ENCODE measurements at places on chromosomes 16 and 17. TPM values are rescaled to one million over a fixed set of nuclear protein-coding genes. Genes with fewer than 3 reads are reported as not detected.
A peak's percentile ranks its signal among the peaks of the same experiment; 100 is the strongest.

The TBC1D3I gene
- total RNA-seq: 0.51 TPM

The RHBDF1 gene
- total RNA-seq: 32.9 TPM

The HLF gene
- 0.51 TPM for total RNA-seq

The ADAD2 gene
- total RNA-seq: not detected

The RNF43 gene
- under 0.01 TPM for total RNA-seq

DNA sequence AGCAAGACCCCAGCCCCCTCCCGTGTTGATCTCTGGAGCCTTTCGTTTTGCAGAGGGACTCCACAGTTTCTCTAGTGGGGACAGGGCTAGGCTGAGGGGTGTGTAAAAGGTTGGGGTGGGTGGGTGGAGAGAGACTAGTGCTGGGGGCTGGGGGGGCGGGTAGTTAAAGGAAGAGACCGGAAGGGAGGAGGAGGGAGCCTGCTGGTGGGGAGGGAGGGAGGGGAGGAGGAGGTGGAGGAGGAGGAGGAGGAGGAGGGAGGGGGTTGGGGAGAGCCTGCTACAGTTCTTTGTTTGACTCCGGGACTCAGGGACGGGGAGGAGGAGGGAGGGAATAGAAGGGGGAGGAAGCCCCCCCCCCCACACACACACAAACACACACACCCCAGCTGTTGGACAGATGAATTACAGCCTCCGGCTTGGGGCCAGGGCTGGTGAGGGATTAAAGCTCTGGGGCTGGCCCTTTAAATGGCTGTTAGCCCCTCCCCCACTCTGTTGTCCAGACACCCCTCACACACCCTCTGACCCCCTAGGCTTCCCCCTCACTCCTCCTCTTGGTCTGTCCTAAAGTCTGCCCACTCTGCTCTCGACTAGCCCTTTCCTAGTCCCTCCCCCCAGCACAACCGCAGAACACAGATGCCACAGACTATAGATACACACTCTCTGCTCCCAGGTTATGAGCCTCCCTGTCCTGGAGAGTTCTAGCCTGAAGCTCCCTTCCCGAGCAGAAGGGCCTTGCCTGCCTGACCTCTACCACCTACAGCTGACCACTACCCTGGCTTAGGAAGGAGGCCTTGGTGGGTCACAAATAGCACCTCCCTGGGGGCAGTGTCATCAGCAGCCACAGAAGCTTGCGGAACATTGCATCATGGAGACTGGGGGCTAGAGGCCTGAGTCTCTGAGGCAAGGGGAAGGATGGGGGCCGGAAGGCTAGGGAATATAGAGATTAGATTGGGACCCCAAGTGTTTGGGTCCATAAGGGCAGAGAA is 4.4 kb downstream of the KDM6B start:
- DNase-seq: peak; percentile 75

- DNase-seq: no peak
Measured at GRCh38 chr16:56281249-56281805, 90.0 kb downstream of the GNAO1 start.

DNA sequence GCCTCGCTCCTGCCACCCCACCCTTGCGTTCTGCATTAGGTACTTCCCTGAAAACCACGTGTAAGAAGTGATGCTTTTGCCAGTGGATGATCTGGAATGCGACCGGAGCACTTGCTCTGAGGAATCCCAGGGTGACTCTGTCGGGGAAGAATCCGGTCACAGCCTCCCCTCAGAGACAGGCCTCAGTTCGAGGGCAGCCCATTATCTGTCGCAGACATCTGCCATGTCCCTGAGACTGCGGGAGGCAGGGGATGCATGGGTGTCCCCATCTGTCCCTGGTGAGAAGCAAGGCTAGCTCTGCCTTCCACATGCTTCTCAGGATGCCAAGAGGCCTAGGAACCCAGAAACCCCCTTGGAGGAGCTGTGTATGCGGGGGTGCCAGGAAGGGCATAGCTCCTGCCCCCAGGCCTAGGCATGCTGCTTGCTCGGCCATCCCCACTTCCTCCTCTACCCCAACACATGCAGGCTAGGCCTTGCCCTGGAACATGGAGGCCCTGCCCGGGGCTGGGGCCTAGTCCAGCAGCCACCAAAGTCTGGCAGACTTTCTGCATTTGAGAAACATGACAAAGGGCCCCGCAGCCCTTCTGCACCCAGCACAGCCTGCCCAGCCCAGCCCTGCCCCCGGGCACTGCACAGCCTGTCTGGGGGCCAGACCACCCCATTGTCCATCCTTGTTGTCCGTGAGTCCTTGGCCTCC is 20.5 kb downstream of the MNT start:
- DNase-seq: no peak

DNA sequence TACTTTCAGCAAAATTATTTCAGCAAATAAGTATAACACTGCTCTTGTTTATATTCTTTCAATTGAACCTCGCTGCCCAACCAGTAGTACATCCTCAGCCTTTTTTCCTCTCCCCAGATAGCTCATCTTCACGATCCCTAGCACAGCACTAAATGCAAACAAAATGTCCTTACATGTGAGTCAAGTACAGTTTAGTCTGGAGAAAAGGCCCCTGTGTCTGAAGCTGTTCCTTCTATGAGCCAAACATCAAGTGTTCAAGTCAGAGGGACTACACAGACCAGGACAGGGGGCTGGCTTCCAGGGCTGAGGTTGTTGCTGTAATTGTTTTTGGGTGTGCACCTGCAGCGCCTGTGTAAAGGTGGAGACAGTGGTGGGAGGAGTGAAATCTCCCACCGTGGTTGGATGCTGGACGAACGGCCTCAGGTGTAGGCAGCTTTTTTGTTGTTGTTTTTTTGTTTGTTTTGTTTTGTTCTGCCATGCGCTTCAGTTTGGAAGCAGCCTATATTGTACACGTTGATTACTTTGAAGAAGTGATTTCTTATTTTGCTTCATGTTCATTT is 147.1 kb downstream of the PRKCA start:
- no peak for DNase-seq

DNA sequence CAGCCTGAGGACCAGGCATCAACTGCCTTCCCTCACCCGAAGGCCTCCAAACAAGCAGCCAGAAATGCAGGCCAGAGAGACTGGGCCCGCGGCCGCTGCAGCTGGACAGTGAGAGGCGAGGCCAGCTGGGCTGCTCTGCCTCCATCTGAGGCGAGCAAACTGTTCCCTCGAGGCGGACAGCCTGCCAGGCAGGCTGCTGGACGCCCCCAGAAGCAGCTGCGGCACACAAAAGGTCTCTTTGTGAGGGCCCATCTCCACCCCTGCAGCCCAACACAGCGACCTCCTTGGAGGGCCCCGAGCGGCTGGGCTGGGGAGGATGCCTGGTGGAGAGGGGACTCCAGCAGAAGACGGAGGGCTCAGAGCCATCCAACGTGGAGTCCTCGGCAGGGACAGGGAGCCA is 4.7 kb downstream of the CORO7 start:
- peak; percentile 70 for DNase-seq

DNA sequence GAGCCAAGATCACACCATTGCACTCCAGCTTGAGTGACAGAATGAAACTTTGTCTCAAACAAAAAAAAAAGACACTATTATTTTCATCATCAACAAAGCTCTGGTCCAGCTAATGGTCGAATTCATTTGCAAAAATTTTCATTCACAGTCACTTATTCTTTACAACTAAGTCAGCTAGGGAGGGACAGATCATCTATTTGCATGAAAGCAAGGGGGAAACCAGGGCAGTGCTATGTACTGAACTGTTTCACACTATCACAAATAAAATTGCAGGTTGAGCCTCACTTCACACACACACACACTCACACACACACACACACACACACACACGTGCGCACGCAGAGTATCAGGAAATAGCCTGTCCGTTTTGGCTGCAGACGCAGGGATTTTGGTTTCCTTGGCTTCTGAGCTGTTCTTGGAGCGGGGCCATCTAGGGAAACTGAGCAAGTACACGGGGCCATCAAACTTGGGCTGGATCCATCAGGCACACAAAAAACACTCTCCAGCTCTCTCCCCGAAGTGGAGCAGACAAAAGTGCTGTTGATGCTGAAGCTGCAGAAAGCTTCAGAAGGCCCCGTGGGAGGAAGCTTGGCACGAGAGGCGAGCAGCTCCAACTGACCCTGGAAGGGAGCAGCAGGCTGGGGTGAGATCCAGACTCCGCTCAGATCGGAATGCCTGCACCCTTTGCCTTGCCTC is 44.3 kb upstream of the HELZ start:
- DNase-seq: peak; percentile 88

GRCh38 chr17:61285526-61286320 is 113.9 kb upstream of the TBX2 start:
- peak; percentile 98 for DNase-seq

DNA sequence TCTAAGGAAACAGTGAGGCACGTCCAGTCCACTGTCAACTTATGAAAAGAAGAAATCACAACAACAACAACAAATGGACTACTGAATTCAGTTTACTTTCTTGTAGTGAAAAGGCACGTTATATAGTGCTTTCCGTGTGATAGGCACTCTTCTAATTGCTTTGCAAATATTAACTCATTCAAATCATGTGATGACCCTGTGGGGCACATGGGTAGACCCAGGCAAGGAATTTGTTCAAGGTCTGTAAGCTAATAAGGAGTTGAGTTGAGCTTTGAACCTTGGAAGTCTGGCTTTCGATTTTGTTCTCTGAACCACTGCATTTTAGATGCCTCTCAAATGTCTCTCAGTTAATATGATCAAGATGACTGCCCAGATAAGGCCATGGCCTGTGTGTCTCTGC is 295.1 kb upstream of the RBFOX1 start:
- DNase-seq: no peak

DNA sequence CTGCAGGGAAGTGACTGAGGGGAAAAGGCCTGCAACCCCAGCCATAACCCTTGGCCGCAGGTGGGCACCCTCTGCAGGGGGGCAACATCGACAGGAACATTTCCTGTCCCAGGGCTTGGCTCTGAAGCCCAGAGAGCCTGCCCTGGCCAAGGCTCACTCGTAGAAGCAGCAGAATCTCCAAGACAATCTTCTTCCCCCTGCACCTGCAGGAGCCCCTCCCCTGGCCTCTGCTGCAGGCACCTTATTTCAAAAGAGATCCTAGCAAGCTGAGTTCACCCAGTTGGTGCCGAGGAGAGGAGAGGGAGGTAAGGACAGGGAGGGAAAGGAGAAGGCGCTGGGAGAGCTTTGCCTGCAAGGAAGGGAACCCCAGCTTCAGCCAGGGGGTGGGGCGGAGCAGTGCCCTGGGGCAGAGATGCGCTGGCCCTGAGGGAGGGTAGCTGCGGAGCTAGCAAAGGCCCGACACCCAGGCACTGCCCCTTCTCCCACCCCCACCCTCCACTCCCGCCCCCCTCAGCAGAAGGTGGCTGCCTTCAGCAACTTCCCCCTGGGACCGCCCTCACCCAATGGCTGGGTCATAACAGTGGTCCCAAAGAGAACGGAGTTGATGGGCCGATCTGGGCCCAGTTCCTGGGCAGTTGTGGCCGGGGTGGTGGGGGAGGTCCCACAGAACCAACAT is 104.3 kb upstream of the TNRC6C start:
- no peak for DNase-seq

- DNase-seq: no peak
Measured at GRCh38 chr17:68397108-68397536, 60.2 kb downstream of the WIPI1 start.

- DNase-seq: peak; percentile 14
Measured at GRCh38 chr16:77679901-77680300, 42.4 kb upstream of the NUDT7 start.

DNA sequence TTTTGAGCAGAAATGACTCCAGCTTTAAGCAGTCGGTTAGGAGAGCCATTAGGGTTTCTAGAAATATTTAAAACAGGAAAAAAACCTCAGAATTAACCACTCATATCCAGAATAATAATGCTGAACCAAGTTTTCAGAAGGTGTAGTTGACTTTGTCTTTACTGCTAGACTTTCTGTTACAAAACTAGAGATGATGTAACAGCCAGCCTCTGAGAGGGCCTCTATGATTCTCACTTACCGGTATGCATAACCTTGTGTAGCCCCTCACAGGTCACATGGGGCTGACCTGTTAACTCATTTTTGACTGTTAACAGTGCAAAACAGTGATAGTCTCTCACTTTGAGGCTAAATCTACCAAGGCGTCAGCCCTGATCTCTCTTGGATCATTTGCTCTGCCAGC is 74.3 kb downstream of the TEX14 start:
- no peak for DNase-seq

- peak; percentile 93 for DNase-seq
Measured at GRCh38 chr17:43530288-43531081, 15.7 kb downstream of the ETV4 start.

DNA sequence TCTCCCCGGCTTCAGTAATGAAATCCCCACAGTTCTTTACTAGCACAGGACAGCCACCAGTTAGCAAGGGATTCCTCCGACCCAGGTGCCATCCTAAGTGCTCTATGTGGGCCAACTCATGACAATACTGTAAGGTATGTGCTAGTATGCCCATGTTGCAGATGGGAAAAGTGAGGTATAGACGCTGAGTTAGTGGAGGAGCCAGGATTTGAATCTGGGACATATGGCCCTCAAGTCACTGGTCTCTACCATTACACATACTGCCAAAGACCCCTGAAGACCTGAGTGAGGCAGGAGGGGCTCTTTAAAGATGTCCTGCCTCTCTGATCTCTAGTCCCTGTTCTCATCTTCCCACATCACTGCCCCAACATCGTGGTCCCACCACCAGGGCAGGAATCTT is 36.2 kb upstream of the MRPS23 start:
- no peak for DNase-seq

DNA sequence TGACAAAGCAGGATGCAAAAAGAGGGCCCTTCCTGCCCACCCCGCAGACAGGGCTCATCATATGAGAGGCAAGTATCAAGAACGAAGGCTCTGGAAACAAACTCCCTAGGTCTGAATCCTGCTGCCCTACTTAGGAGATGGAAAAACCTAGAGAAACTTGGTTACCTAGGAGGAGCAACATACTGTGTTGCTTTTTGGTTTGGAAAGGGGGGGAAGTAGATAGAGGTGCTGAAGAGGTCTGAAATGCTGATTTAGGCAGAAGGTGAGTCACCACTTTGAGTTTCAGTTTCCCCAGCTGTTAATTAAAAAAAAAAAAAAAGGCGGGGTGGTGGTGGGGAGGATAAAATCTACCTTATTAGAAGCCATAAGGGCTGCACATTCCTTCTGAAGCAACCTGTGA is 1.5 kb downstream of the N4BP1 start:
- peak; percentile 34 for DNase-seq

GRCh38 chr16:58518083-58518979 is 3.0 kb downstream of the SETD6 start:
- no peak for DNase-seq

DNA sequence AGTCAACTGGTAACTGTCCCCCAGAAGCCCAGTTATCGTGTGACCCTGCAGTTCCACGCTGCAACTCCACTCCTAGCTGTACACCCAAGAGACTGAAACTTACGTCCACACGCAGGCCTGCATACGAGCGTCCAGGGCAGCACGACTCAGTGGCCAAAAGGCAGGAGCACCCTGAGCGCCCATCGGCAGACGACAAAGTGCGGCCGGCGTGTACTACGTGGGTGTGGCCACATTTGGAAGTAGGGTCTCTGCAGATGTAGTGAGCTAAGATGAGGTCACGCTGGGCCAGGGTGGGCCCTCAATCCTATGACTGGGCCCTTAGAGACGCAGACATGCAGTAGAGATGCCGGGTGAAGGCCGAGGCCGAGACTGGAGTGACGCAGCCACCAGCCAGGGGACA is 13.5 kb downstream of the GALNS start:
- DNase-seq: no peak

- no peak for DNase-seq
Measured at GRCh38 chr17:74198694-74199093, 4.8 kb upstream of the RPL38 start.

Data from fibroblast of lung (primary cell).